ENCODE measurements at places on chromosomes 11 and 22.

DNA sequence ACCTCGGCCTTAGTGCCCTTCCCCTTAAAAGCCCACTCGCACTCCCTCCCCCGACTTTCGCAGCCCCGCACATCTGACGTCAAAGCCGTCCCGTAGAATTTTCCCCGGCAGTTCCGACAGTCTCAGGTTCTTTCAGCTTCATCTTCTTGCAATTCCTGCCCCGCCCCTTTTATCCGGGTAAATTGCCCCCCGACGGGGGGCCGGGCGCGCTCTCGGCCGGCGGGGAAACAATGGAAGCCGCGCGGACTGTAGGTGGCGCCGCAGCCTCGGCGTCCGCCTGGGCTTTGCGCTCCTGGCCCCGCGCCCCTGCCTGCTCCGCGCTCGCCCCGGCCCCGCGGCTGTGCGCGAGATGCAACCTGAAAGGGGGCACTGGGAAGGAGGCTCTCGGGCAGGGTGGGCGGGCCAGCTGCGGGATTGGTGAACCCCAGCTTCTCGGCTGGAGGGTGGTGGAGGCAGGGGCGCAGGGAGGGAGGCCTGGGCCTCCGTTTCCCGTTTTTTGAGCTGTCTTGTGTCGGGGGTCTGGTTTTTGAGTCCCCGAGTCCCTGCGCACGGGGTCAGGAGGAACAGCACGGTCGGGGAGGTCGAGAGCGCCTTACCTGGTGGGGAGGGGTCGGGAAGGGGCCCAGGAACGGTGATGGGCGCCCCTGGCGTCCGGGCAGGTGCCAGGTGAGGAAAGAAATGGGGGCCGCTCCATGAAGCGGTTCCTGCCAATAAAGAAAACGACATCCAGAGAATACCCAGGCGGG is 859 bp upstream of the FGF19 start:
- DNase-seq = peak; percentile 34

DNA sequence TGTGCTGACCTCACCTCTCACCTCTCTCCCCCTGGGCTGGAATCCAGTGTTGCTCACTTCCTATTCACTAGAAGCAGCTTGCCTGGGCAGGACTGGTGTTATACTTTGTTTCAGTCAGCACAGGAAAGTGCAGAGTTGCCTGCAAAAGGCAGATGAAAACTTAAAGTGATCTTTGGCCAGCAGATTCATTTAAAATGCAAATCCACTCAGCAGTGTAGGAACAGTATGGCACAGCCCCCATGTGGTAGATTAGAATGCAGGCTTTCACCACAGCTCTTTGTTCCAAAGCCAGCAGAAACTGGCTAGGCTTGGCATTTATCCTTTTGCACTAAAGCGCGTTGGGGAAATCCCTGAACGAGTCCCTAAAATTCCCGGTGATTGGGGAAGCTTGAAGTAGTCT is 301.2 kb downstream of the OR4C45 start:
- DNase-seq = no peak

- no peak for DNase-seq
Observed at GRCh38 chr11:116257092-116257491, 515.7 kb downstream of the BUD13 start.

DNA sequence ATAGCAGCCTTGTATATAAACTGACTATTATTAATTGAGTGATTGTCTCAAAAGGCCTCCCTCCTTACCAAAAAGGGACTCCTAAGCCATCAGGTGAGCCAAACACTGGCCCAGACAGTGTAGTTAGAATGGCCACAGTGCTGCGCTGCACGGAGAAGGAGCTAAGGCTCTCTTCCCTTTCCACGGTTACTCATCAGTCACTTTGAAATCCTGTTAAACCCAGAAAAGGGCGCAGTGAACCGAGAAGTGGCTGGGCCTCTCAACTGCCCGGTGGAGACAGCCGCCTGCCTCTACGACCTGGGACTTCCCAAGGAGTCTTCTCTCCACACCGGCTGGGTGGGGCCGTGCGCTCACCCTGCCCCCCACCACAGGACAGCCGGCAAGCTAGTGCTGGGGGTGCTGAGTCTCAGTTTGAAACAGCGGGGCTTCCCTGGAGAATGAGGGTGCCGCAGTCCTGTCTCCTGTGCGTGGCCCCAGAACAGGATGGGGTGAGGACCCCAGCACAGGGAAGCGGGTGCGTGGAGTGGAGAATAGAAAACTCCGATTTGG is 1.3 kb downstream of the MYH9 start:
- DNase-seq = peak; percentile 82

- DNase-seq = no peak
Observed at GRCh38 chr11:69449320-69450063, 32.0 kb upstream of the LINC01488 start.

DNA sequence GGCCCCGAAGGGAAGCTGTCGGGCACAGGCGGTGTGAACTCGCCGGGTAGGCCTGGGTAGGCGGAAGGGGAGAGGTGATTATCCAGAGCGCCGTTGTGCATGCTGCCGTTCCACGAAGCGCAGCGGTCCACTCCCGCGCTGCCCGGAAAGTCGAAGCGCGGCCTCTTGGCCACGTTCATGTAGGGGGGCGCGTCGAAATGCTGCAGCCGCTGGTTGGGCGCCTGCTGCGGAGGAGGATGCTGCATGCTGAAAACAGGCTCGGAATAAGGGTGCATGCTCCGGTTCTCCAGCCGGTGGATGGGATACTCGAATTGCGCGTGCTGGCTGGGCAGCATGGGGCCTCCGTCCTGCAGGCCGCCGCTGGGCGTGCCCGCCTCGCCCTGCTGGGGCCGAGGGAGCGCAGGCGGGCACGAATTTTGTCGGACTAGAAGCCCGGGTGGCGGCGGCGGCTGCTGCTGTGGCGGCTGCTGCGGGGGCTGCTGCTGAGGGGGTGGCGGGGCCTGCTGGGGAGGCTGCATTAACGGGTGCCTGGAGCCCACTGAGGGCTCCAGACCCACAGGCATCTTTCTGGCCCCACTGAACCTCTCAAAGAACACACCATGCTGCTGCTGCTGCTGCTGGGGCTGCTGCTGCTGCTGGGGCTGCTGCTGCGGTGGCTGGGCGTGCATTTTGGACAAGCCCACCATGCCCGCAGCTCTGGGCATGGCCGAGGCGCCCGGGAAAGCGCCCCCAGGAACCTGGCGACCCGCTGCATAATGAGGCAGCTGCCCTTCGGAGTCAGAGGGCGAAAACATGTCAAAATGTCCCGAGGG is 2.3 kb downstream of the MN1 start:
- no peak for DNase-seq

DNA sequence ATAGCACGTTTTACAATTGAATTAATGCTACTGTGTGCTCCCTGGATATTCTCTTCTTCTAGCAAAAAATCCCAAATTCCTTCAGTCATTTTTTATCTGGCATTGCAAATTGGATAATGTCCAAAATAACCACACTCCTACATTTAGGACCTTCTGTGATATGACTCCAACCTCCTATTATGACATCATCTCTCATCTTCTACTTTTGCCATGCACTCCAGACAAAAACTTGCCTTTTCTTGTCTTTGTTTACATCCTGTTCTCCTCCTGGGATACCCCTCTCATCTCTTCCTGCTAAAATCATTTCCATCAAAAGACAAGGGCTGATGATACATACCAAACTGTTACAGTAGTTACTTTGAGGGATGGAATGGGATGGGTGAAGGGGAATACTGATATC is 20.6 kb upstream of the TMEM218 start:
- DNase-seq = no peak

DNA sequence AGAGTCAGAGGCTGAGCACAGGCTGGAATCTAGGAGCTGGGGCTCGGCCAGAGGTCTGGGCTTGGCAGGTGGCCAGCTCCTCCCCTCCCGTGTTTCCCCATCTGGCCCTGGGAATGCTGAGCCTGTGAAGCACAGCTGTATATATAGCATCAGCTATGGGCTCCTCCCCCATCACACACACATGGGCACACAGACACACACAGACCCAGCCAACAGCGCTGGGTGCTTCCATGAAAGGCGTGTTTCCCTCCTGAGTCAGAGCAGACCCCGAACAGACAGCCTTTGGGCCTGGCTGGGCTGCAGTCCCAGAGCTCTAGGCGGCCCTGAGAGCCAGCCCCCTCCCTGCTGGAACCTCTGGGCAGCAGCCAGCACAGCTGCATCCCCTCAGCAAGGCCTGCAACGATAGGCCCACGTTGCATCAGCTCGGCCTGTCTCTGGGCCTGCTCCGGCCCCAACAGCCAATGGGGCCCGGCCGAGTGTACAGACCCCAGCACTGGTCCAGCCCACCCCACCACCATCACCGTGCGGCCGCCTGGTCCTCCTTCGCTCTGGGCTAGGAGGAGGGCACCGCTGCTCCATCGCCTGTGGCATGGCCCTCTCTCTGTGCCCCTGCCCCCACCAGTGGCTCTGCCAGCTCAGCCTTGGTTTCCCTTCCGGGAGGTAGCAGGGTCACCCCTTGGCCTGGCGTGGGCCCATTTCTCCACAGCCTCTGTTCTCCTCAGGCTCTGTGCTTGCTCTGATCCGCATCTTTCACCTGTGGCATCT is 7.6 kb upstream of the SERPINH1 start:
- no peak for DNase-seq

- no peak for DNase-seq
Observed at GRCh38 chr11:31702966-31703365, 108.2 kb downstream of the PAX6 start.

GRCh38 chr22:43535336-43535735 is 123.5 kb downstream of the MPPED1 start:
- DNase-seq = no peak

- no peak for DNase-seq
Observed at GRCh38 chr11:78991681-78992080, 417.0 kb upstream of the NARS2 start.

DNA sequence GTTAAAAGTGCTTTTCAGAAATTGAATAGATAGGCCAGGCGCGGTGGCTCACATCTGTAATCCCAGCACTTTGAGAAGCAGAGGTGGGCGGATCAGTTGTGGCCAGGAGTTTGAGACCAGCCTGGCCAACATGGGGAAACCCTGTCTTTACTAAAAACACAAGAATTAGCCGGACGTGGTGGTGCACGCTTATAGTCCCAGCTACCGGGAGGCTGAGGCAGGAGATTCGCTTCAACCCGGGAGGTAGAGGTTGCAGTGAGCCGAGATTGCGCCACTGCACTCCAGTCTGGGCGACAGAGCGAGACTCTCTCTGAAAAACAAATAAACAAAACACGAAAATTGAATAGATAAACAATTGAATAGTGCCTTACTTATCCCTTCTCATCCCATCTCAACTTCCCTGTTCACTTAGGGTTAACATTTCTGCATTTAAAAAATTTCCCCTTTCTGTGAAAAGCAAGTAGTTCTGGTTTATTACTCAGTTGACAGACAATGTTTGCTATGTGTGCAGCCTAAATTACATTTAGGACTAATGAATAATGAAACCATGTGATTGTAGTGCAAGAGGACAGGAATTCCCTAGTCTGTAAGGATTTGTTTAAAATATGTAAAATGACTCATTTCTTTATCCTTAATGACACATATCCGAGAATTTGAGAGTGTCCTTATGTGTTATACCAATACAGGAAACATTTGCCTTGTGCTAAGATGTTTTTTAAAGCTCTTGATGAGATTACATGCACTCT is 6.0 kb downstream of the RNF169 start:
- DNase-seq = peak; percentile 9

- no peak for DNase-seq
Observed at GRCh38 chr22:33350491-33350890, 292.3 kb upstream of the SYN3 start.

GRCh38 chr22:19179497-19180048 is 1.0 kb upstream of the SLC25A1 start:
- peak; percentile 70 for DNase-seq

DNA sequence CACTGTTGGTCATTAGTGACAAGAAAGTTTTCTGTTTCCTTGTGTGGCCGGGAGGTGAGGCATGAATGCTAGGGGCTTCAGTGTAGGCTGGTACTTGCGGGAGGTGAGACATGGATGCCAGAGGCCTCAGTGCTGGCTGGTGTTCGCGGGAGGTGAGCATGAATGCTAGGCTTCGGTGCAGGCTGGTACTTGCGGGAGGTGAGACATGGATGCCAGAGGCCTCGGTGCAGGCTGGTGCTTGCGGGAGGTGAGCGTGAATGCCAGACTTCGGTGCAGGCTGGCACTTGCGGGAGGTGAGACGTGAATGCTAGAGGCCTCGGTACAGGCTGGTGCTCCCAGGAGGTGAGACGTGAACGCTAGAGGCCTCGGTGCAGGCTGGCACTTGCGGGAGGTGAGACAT is 48.4 kb downstream of the ANO1 start:
- no peak for DNase-seq

GRCh38 chr11:19597206-19597605 is 115.4 kb upstream of the NAV2 start:
- DNase-seq = no peak

DNA sequence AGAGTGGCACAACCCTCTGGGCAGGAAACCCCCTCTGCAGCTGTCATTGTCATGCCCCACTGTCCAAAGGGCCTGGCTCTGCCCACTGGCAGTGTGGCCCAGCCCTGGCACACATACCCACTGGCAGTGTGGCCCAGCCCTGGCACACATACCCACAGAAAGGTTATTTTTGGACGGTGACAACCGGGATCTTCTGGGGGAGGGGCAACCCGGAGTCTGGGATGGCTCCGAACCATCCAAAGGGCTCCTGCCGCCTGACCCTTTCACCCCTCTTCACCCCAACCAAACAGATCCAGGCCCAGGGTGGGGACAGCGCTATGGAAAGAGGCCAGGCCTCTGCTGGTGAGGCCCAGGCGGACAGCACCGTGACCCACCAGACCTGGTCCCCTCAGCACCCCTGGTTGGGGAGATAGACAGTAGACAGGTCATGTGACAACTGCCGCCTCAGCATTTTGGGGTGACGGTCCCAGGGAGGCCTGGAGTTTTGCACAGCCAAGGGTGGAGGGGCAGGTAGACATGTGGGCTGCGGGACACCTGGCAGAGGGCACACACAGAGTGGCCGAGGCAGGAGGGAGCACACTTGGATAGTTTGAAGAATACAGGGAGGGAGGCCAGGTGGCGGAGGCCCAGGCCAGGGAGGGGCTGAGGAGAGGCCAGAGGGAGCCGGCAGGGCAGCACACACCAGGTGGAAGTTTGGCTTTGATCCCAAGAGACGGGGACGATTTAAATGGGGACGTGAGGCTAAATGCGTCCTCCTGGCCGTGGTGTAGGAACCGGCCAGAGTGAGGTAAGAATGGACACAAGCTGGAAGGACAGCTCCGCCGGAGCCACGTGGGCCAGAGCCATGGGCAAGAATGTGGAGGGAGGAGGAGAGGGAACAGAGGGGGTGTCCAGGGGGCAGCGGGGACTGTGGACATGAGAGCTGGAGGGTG is 2.9 kb downstream of the MAPK12 start:
- DNase-seq = no peak

- no peak for DNase-seq
Observed at GRCh38 chr11:46343520-46343919, 3.7 kb upstream of the DGKZ start.

GRCh38 chr11:68505596-68505995 is 45.0 kb downstream of the PPP6R3 start:
- no peak for DNase-seq

DNA sequence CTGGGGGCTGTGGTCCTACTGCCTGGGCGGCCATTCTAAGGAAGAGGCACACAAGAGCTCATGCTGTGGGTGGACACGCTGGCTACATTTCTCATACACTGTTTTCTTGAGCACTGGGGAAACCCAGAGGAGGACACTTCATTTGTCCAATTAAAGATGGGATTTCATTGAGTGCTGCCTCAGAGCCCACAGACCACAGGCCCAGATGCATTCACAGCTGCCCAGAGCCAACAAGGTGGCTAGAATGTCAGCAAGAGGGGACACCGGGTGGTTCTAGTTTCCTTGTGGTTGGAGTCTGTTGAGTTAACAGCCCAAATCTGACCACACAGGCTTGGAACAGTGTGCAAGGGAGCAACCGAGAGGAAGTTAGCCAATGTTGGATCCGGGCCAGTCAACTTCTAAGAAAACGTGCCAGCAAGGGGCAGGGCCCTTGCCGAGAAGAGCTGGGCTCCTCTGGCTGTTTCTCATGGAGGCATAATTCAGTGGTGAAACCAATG is 35.0 kb upstream of the SORL1 start:
- peak; percentile 80 for DNase-seq

- DNase-seq = no peak
Observed at GRCh38 chr11:95692526-95693260, 96.9 kb downstream of the FAM76B start.
